ENCODE measurements at places on chromosomes 6 and 20.

DNA sequence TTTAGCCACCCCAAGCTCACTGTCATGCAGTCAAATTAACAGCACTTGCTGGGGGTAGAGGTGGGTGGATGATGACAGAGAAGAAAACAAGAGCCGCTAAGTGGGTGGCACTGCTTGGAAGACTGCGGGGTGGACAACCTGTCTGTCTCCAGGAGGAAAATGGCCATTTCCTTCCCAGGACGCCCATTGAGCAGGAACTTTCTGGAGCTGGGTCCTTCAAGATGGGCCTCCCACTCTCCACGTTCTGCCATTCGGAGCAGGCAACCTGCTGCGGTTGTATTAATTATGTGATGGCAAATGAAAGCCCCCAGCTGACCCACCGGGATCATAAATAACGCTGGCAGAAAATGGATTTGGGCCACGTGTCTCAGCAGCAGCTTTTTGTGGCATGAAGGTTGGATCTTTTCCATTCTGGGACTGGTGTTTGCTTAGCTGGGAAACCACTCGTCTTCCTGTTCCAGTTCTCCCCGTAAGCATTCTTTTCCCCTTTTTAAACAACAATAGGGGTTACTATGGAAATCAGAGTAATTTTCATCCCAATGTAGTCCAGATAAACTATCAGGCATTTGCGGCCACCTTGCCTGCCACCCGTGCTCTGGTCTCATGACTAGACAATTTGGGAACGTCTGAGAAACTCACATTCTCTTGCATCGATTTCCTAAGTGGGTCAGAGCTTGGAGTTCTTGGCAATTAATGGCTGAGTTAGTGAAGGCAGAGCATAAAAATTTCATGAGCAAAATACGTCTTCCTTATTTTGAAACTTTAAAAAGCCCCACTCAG lies 215.5 kb downstream of the ANKRD60 start:
- no peak overlapping the region for H3K4me3 ChIP-seq
- no peaks in the 10 kb centered on the region for H3K4me1 ChIP-seq
- no peaks in the 10 kb centered on the region for H3K27me3 ChIP-seq
- H3K36me3 ChIP-seq = no peaks in the 10 kb centered on the region
- DNase-seq = no peak

DNA sequence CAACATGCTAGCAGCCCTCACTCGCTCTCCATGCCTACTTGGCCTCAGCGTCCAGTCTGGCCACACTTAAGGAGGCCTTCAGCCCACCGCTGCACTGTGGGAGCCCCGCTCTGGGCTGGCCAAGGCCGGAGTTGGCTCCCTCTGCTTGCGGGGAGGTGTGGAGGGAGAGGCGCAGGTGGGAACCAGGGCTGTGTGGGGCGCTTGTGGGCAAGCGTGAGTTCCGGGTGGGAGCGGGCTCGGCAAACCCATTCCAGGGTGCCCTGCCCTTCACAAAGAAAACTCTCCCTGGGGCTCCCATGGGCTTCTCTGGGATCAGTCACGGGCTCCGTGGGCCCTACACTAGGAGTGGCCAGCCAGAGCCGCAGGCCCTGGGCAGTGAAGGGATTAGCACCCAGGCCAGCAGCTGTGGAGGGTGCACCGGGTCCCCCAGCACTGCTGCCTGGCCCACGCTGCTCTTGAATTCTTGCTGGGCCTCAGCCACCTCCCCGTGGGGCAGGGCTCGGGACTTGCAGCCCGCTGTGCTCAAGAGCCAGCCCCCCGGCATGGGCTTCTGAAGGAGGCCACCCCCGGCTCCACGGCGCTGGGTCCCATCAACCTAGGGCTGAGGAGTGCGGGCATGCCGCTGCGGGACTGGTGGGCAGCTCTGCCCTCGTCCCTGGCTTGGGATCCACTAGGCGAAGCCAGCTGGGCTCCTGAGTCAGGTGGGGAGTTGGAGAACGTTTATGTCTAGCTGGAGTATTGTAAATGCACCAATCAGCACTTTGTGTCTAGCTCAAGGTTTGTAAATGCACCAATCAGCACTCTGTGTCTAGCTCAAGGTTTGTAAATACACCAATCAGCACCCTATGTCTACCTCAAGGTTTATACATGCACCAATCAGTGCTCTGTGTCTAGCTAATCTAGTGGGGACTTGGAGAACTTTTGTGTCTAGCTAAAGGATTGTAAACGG lies 273.6 kb upstream of the SULF2 start:
- DNase-seq = no peak
- H3K36me3 ChIP-seq = no peaks in the 10 kb centered on the region
- H3K27ac ChIP-seq = no peak overlapping the region
- no peaks in the 10 kb centered on the region for H3K4me1 ChIP-seq

GRCh38 chr20:4046926-4047325 lies 31.6 kb upstream of the RNF24 start:
- H3K4me3 ChIP-seq = no peak overlapping the region
- no peaks in the 10 kb centered on the region for H3K4me1 ChIP-seq
- DNase-seq = no peak
- no peaks in the 10 kb centered on the region for H3K36me3 ChIP-seq
- no peaks in the 10 kb centered on the region for H3K27me3 ChIP-seq

GRCh38 chr6:167906899-167907298 lies 80.2 kb downstream of the AFDN start:
- no peaks in the 10 kb centered on the region for H3K27me3 ChIP-seq
- H3K27ac ChIP-seq = peak overlapping the region; percentile 65

GRCh38 chr20:33732166-33732970 lies 572 bp downstream of the ZNF341 start:
- H3K27ac ChIP-seq = peak overlapping the region; percentile 90
- peaks cover 23% of the 10 kb centered on the region for H3K4me1 ChIP-seq
- H3K27me3 ChIP-seq = no peaks in the 10 kb centered on the region
- peak overlapping the region; percentile 69 for H3K4me3 ChIP-seq
- no peaks in the 10 kb centered on the region for H3K36me3 ChIP-seq

DNA sequence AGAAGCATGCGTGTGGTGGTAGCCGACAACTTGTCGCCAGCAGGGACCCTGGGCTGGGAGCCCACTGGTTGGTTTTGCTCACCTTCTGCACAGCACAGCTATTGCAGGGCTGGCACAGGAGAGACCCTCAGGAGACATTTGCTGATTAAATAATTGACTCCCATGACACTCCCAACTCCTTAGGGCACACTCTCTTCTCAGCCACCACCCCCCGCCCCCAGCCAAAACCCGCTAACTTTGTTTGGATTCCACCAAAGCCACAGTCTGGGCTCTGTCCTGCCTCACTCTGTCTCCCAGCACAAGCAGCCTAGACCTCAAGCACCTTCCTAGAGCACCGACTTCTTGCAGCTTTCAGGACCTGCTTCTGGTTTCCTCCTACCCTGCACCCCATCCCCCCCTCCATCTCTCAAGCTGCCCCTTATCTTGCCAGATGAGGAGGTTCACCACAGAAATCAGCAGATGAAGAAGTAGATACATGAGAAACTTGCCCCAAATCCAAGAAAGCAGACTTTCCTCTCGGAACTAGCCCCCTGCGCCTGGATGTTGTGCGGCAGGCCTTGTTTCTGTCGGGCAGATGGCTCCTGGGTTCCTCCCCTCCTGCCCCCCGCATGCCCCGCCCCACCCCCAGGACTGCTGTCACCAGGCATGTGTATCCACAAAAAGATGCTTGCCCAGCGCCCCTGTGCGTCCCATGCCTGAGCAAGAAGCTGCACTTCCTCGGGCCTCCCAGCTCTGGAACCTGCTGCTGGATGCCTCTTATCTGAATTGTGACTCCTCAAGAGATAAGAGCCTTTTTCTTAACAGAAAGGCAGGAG lies 35.0 kb upstream of the CD93 start:
- no peak overlapping the region for H3K4me3 ChIP-seq
- no peaks in the 10 kb centered on the region for H3K4me1 ChIP-seq
- no peak for DNase-seq
- no peak overlapping the region for H3K27ac ChIP-seq
- H3K36me3 ChIP-seq = no peaks in the 10 kb centered on the region

DNA sequence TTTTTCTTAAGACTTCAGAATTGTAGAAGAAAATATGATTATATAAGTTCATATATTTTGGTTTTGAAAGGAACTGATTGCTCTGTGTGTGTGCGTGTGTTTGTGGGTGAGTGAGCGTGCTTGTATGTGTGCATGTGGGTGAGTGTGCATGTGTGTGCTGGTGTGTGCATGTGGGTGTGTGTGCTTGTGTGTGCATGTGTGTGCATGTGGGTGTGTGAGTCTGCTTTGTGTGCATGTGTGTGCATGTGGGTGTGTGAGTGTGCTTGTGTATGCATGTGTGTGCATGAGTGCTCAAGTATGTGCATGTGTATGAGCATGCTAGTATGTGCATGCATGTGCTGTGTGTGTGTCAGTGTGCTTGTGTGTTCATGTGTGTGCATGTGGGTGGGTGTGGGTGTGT lies 238.5 kb downstream of the CDC5L start:
- H3K27ac ChIP-seq = no peak overlapping the region
- H3K27me3 ChIP-seq = no peaks in the 10 kb centered on the region
- DNase-seq = no peak
- no peaks in the 10 kb centered on the region for H3K4me1 ChIP-seq
- no peaks in the 10 kb centered on the region for H3K36me3 ChIP-seq

DNA sequence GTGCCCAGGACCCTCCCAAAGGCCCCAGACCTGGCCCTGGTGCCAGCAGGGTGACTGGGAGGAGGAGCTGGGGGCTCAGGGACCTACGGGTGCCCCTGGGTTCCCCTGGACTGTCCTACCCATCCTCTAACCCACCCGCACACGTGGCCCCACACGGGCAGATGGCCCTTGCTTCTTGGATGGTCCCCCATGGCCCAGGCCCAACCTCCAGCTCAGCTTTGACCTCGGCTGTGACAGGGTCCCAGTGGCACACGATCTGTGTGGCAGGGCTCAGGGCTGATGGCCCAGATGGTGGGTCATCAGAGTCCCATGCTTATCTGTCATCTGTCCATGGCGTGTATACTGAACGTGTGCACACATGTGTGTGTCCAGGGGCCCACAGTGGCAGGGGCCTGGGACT lies 4.0 kb downstream of the NTSR1 start:
- peaks cover 5% of the 10 kb centered on the region for H3K27me3 ChIP-seq
- H3K4me3 ChIP-seq = no peak overlapping the region
- H3K27ac ChIP-seq = no peak overlapping the region
- H3K4me1 ChIP-seq = no peaks in the 10 kb centered on the region
- DNase-seq = no peak

- DNase-seq = no peak
- H3K36me3 ChIP-seq = no peaks in the 10 kb centered on the region
- no peaks in the 10 kb centered on the region for H3K4me1 ChIP-seq
These were observed 22.9 kb downstream of the HLA-DRA start for GRCh38 chr6:32462609-32463008.

GRCh38 chr6:43426928-43427405 lies 374 bp upstream of the ABCC10 start:
- H3K4me3 ChIP-seq = peak overlapping the region; percentile 68
- H3K36me3 ChIP-seq = no peaks in the 10 kb centered on the region
- no peaks in the 10 kb centered on the region for H3K27me3 ChIP-seq
- peak overlapping the region; percentile 93 for H3K27ac ChIP-seq
- DNase-seq = no peak

- no peaks in the 10 kb centered on the region for H3K4me1 ChIP-seq
- H3K4me3 ChIP-seq = no peak overlapping the region
- no peaks in the 10 kb centered on the region for H3K27me3 ChIP-seq
- no peak overlapping the region for H3K27ac ChIP-seq
These were observed 210.4 kb downstream of the TAF4 start for GRCh38 chr20:61855286-61855685.

GRCh38 chr6:116665464-116665863 lies 3.1 kb downstream of the ZUP1 start:
- no peak for DNase-seq
- H3K36me3 ChIP-seq = no peaks in the 10 kb centered on the region

DNA sequence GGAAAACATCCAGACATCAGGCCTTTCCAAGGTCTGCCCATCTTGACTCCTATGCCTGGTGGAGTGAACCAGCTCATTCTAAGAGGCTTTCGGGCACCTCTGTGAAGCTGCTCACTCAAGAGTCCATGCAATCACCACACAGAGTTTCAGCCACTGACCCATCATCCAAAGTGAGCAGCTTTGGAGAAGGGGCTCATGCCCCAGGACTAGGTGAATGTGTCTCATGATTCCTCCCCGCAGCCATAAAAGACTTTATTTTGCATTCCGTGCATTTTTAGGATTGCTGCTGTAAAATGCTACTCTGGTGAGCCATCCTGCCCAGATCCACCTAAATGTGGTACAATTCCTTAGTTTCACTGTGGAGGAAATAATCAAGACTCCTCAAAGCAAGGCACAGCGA lies 44.5 kb upstream of the EZR start:
- DNase-seq = no peak
- H3K27ac ChIP-seq = no peak overlapping the region
- no peaks in the 10 kb centered on the region for H3K36me3 ChIP-seq
- H3K4me1 ChIP-seq = no peaks in the 10 kb centered on the region
- H3K4me3 ChIP-seq = no peak overlapping the region
- H3K27me3 ChIP-seq = no peaks in the 10 kb centered on the region

DNA sequence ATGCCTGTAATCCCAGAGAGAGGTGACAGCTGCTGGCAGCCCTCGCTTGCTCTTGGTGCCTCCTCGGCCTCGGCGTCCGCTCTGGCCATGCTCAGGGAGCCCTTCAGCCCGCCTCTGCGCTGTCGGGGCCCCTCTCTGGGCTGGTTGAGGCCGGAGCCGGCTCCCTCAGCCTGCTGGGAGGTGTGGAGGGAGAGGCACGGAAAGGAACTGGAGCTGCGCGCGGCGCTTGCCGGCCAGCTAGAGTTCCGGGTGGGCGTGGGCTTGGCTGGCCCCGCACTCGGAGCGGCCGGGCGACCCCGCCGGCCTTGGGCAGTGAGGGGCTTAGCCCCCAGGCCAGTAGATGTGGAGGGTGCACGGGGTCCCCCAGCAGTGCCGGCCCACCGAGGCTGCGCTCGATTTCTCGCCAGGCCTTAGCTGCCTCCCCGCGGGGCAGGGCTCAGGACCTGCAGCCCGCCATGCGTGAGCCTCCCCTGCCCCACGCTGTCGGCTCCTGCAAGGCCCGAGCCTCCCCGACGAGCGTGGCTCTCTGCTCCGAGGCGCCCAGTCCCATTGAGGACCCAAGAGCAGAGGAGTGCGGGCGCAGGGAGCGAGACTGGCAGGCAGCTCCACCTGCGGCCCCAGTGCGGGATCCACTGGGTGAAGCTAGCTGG lies 34.6 kb downstream of the C6orf52 start:
- H3K4me3 ChIP-seq = no peak overlapping the region
- DNase-seq = no peak
- no peaks in the 10 kb centered on the region for H3K4me1 ChIP-seq
- no peak overlapping the region for H3K27ac ChIP-seq

DNA sequence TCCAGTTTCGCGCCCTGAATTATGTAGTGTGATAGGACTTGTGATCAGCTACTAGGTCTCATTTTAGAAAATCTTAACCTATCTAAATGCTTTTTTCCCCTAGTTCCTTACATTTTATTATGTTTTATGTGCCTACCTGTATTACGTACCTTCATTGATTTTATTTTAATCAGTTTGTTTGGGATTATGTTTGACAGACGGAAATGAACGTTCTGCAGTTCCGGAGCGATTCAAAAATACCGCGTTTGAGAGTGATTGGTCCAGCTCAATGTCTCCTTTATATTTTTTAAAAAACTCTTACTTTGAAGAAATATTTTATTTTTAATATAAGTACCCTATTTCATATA lies 114.3 kb upstream of the BTN3A2 start:
- peak overlapping the region; percentile 31 for H3K4me3 ChIP-seq
- no peak for DNase-seq
- H3K36me3 ChIP-seq = no peaks in the 10 kb centered on the region
- no peaks in the 10 kb centered on the region for H3K4me1 ChIP-seq
- no peak overlapping the region for H3K27ac ChIP-seq
- H3K27me3 ChIP-seq = peaks cover 16% of the 10 kb centered on the region

- H3K27ac ChIP-seq = no peak overlapping the region
- H3K27me3 ChIP-seq = no peaks in the 10 kb centered on the region
These were observed 9.0 kb upstream of the TULP4 start for GRCh38 chr6:158303210-158303731.

All from liver (tissue), 10 donors.